Thoracic aorta endothelial cell (primary cell): ENCODE measurements at places on chromosomes 16 and 17. TPM values are rescaled to one million over a fixed set of nuclear protein-coding genes. Genes with fewer than 3 reads are reported as not detected.

The MYH2 gene
- not detected in 2 replicates for total RNA-seq

The CALB2 gene
- not detected in 2 replicates for total RNA-seq

The CRYM gene
- not detected in 2 replicates for total RNA-seq

The SLC13A5 gene
- total RNA-seq: not detected in 2 replicates

The DBNDD1 gene
- 24.9 and 34.3 TPM in 2 replicates for total RNA-seq
